Foreskin keratinocyte (primary cell): ENCODE measurements at places on chromosomes 12 and 14. TPM values are rescaled to one million over a fixed set of nuclear protein-coding genes. Genes with fewer than 3 reads are reported as not detected.

The HOXC12 gene
- 2.3 and 4.4 TPM in 2 replicates for total RNA-seq

The KLRB1 gene
- total RNA-seq = not detected in 2 replicates

The CCDC60 gene
- total RNA-seq = not detected in 2 replicates

The PLEKHH1 gene
- 3.5 and 3.8 TPM in 2 replicates for total RNA-seq

The MLEC gene
- total RNA-seq = 85.0 and 90.5 TPM in 2 replicates

The GLI1 gene
- total RNA-seq = 2.8 and 3.8 TPM in 2 replicates

The SLC17A8 gene
- total RNA-seq = not detected in 2 replicates

The USP44 gene
- total RNA-seq = 0.03 TPM in 1 of 2 replicates, not detected in the other

The TCL1A gene
- total RNA-seq = not detected in 2 replicates

The LGR5 gene
- not detected in 2 replicates for total RNA-seq

The TAS2R8 gene
- not detected in 2 replicates for total RNA-seq
